Left renal pelvis (tissue), 4 donors: ENCODE measurements at places on chromosomes 13 and 19. TPM values are rescaled to one million over a fixed set of nuclear protein-coding genes. Genes with fewer than 3 reads are reported as not detected.

GRCh38 chr13:88063741-88064140 lies 392.6 kb downstream of the SLITRK5 start:
- DNase-seq, result no peak

The FBL gene
- polyA plus RNA-seq, result 317 TPM

DNA sequence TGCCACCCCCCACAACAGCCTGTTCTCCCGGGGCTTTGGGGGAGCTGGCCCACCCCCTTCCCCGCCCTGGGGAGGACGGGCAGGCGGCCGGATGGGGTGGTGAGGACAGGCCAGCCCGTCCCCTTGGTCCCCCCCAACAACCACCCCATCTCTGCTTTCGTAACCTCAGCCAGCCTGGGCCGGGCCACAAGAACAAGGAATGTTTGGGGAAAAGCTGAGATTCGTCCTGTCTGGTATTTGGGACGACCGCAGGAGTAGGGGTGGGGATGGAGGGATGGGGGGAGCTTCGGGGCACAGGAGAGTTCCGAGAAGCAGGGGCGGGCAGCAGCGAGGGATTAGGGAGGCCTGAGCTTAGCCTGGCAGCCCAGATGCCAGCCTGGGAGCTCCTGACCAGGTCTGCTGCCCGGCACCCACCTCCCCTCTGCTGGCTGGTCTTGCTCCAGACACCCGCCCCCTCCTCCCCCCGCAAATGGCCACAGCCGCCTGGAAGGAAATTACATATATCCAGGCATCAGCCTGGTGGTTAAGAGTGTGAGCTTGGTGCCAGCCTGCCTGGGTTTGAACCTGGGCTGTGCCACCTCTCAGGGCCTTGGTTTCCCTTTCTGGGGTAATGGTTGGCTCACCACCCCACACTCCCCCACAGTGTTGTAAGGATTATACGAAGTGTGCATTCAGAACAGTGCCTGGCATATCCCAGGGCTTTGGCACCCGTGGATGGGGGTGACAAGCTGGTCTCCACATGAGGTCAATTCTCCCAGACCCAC lies at the start of gene PODNL1:
PODNL1 (minus strand) TSS at position 117 of the 764 bp plus-strand sequence. CDS start 236 bp downstream, outside the sequence.
- no peak for DNase-seq

GRCh38 chr19:2616741-2617392 lies 85.6 kb downstream of the GNG7 start:
- no peak for DNase-seq

DNA sequence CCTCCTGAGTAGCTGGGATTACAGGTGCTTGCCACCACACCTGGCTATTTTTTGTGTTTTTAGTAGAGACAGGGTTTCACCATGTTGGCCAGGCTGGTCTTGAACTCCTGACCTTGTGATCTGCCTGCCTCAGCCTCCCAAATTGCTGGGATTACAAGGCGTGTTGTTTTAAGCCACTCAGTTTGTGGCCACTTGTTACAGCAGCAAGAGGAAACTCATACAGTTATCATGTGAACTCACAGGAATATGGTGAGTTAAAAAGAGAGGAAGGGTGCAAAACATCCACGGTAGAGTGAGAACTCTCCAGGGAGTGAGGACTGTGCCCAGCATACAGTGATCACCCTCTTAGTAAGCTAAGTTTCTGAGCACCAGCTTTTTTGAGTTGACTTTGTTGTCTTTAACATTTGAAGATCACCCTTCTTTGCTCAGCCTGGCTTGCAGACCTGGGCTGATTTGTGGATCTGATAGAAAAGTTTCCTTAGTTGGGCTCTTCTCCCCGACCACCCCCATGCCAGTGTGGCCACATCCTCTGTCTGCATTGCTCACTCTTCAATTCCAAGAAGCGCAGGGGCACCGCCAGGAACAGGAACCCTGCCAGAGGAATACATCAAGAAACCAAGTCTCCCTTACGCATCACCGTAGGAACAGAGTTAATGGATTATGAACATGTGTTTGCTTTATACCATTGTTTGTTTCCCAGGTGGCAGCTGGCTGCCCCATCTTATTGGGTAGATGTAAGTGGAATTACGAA lies 16.0 kb downstream of the ALOX5AP start:
- DNase-seq, result no peak

DNA sequence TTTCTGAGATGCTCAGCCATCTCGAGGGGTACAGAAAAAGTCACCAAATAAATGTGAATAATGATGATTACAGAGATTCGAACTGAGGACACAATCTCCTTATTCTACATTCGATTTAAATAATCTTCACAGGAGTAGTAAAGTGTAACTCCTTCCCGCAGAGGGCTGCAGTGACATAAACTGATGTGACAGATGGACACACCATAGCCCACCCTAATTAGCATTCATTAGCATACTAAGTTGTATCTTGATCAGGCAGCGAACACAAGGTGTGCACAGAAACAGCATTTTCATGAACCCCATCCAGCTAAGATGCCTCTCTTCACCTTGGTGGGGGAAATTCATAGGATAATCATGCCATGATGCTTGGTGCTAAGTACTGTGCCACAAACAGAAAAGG lies 83.0 kb downstream of the TNFSF11 start:
- DNase-seq, result no peak
